Renal cortex interstitium (tissue), 15 donors: ENCODE measurements at places on chromosomes 1 and 21. TPM values are rescaled to one million over a fixed set of nuclear protein-coding genes. Genes with fewer than 3 reads are reported as not detected.

- no peak for DNase-seq
Measured at GRCh38 chr1:17369466-17369865, 2.5 kb upstream of the PADI6 start.

DNA sequence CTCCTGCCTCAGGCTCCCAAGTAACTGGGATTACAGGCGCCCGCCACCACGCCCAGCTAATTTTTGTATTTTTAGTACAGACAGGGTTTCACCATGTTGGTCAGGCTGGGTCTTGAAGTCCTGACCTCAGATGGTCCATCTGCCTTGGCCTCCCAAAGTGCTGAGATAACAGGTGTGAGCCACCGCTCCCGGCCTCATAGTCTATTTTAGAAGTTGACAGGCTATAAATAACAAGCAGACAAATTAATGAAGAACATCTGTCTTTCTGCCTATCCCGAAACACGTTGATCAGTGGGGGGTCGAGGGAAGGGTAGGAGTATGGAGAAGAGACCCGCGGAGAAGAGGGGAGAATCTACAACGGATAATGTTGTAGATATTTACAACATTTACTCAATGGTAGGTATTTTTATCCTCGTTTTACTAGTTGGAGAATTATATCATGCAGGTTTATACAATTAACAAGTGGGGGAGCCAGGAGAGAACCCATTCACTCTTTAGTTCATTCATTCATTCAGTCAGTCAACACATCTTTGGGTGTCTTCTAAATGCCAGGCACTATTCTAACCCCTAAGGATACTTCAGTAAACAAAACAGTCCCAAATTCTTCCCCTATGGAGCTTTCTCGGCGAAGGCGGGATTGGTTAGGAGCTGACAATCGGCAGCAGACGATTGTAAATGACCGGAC is 497 bp upstream of the IFNAR2 start:
- DNase-seq, result no peak

DNA sequence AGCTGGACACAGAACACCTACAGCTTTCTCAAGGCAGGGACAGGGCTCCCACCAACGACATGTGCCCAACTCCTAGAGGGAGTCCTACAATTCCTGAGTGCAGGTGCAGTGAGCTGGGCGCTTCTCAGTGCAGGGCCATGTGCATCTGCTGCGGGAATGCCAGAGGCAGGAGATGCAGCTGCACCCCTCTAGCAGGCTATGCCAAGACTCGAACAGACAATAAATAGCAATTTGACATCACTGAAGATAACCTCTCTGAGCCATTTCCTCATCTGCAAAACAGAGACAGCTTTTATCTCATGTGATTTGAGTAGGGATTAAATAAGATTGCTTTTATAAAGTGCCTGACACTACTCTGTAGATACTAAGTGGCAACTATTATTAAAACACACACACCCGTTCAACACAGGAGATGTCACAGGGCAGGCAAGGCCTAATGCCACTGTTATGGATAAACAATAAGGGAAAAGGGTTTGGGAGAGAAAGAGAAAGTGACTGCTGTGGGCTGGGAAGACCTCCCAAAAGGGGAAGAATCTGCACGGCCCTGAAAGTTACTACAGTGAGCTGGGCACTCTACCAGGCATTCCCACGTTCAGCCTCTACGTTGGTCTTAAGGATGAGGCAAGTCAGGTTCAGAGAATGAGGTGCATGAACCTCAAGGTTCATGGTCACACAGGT is 5.7 kb downstream of the SLC9A1 start:
- no peak for DNase-seq

GRCh38 chr21:35528116-35529042 is 479.3 kb upstream of the RUNX1 start:
- no peak for DNase-seq

GRCh38 chr1:2238361-2239012 is 10.4 kb downstream of the SKI start:
- DNase-seq, result no peak

DNA sequence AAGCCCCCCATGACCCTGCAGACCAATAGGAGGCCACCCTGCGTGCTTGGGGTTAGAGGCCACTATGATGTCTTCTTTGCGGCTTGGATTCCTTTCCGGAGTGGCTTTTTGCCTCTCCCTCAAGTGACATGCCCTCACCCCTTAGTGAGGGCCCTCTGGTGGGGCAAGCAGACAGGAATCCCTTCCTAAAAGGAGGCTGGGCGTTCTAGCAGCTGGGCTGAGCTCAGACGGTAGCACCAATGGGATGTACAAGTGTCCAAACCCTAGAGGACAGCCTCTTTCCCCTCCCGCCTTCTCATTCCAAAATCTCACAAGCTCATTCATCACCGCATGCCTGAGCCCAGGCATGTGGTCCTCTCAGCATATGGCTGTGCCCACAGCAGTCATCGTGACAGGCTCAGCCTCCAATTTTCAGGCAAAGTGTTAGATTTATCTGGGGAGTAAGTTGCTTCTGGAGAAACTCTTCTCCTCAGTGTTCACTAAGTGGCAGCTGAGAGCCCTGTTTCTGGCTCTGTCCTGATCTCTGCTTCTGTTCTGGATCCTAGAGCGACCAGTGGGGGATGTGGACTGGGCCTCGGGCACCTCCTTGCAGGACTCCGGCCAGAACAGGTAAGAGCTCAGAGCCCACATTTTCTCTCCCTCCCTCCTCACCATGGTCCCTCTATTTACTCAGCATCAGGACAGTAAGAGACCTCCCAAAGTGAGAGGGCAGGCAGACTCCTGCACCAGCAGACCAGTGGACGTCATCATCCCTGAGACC is 4.8 kb downstream of the KIAA1614 start:
- no peak for DNase-seq

DNA sequence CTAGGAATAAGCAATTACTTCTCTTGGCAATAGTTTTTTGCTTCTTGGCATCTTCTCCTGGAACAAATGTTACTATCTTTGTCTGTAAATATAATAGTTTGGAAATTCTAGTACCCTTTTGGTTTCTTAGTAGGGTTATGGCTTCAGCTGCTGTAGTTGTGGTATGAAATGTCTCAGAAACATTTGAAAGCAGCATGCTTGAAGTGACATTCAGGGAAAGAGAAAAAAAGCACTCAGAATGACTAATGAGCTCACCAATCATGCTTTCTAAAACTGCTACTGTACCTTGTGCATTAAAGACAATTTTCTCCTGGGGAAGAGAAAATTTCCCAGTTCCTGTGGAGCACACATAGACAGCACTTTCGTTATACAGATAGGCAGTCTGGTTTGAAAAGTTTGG is 21.0 kb downstream of the NUP133 start:
- DNase-seq, result no peak

FCER1A gene
- 0.26 TPM for polyA plus RNA-seq
